ENCODE measurements at places on chromosomes 5 and 9.

DNA sequence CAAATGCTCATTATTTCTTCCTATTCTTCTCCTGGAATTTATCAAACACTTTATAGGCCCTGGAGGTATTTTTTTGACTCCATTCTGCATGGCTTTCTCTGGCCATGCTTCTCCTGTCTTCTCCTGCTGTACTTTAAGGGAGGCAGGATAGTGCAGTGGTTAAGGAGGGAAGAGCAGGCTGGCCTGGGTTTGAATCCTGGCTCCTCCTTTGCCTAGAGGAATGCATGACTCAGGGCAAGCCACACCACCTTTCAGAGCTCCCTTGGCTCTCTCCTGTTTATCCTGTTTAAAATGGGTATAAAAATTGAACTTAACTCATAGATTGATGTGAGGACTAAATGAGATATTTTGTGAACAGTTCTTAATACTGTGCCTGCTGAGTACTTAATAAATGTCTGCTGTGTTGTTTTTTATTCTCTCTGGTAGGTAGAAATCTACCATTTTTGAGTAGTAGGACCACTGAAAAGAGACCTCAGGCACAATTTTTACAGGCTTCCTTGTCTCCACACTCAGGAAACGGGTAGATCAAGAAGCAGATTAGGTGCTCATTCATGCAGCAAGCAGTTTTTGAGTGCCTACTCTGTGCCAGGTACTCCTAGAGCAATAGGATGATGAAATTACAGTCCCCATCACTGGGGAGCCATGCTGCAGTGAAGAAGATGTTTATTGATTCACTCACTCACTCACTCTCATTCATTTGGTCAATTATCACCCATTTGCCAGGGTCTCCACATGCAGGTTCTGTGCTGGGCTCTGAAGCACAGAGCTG, 32.7 kb upstream of the ARAP3 start:
- DNase-seq, result no peak

DNA sequence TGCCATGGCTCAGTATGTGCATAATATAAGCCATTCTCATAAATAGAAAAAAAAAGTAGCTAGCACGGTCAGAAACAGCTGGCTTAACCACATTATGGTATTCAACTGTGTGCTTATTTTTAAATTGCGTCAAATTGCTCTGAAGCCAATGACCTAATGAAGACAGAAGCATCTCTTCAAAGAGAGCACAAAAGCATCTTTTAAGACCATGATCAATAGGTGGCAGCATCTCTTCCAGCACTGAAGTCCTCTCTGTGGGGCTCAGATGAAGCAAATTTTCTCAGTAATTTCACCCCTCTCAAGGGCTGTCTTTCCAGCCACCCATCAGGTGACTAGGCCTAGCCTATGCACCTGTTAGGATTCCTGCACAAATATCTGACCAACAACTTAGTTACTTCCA, 251.4 kb downstream of the GLIS3 start:
- DNase-seq, result no peak

DNA sequence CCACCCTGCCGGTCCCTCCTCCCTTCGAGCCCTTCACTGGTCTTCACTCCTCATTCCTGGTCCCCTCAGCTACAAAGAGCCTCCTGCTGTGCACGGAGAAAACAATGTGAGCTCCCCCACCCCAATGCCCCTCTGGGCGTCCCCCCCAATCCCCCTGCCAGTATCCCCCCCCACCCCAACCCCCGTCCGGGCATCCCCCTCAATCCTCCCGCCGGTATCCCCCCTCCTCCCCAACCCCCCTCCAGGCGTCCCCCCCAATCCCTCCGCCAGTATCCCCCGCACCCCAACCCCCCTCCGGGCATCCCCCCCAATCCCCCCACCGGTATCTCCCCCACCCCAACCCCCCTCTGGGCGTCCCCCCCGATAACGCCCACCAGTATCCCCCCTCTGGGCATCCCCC, 42.8 kb downstream of the EXD3 start:
- no peak for DNase-seq

GRCh38 chr5:167250996-167251395, 1040.4 kb upstream of the WWC1 start:
- no peak for DNase-seq
